Right renal pelvis (tissue), 4 donors: ENCODE measurements at places on chromosomes 16 and 17. TPM values are rescaled to one million over a fixed set of nuclear protein-coding genes. Genes with fewer than 3 reads are reported as not detected.

TUBD1 gene
- polyA plus RNA-seq, result 25.0 TPM

HSD17B1 gene
- 3.7 TPM for polyA plus RNA-seq

DNAH9 gene
- polyA plus RNA-seq, result 4.6 TPM

NPIPB2 gene
- polyA plus RNA-seq, result 0.65 TPM

CXCL16 gene
- 14.2 TPM for polyA plus RNA-seq

TPSG1 gene
- polyA plus RNA-seq, result 0.54 TPM

NPIPA5 gene
- polyA plus RNA-seq, result 1.8 TPM

IL17C gene
- not detected for polyA plus RNA-seq

FBXL16 gene
- polyA plus RNA-seq, result 1.8 TPM

GRN gene
- polyA plus RNA-seq, result 230 TPM

CAMKK1 gene
- 4.3 TPM for polyA plus RNA-seq

HES7 gene
- polyA plus RNA-seq, result not detected

DNA sequence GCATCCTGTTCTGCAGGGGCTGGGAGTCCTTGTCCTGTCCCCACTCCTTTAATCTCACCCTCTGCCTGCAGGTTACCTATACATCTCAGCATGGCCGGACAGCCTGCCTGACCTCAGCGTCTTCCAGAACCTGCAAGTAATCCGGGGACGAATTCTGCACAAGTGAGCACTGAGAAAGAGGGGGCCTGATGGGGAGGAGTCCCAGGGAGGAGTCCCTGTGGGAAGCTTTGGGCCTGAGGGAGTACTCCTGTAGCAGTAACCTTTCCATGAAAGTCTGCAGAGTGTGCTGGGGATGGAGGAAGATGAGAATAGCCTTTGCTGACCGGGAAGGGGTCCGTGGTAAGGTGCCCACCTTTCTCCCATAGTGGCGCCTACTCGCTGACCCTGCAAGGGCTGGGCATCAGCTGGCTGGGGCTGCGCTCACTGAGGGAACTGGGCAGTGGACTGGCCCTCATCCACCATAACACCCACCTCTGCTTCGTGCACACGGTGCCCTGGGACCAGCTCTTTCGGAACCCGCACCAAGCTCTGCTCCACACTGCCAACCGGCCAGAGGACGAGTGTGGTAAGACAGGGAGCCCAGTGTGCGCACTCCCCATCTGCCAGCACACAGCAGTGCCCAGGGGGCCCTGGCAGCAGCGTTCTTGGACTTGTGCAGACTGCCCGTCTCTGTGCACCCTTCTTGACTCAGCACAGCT is 14.8 kb downstream of the MIEN1 start:
- no peak for DNase-seq

GRCh38 chr17:62718429-62718828 is 89.7 kb downstream of the MARCHF10 start:
- no peak for DNase-seq

- no peak for DNase-seq
Measured at GRCh38 chr16:25716186-25716585, 24.4 kb downstream of the HS3ST4 start.

- DNase-seq, result peak; percentile 83
Measured at GRCh38 chr16:67968400-67969253, at the start of gene SLC12A4. TSS of gene SLC12A4 (minus strand) at chr16:67968637. CDS start at chr16:67968553, 84 bp downstream.

- no peak for DNase-seq
Measured at GRCh38 chr16:73140929-73141328, 93.0 kb upstream of the ZFHX3 start.

DNA sequence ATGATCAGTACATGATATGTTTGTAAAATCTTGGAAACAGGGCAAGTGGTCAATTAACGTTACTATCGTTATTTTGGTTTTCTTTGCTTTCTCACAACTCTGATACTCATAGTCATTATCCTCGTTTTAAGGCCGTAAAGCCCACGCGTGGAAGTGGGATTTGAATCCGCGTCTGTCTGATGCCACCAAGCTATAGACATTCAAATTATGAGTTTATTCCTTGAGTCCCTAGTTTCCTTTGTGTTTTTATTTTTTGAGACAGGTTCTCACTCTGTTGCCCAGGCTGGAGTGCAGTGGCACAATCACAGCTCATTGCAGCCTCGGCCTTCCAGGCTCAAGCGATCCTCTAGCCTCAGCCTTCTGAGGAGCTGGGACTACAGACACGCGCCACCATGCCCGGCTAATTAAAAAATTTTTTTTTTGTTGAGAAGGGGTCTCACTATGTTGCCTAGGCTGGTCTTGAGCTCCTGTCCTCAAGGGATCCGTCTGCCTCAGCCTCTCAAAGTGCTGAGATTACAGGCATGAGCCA is 1.0 kb downstream of the DCTN5 start:
- no peak for DNase-seq

GRCh38 chr17:40071313-40072039 is 8.7 kb downstream of the THRA start:
- no peak for DNase-seq

- no peak for DNase-seq
Measured at GRCh38 chr17:4049546-4049945, 85.3 kb upstream of the ATP2A3 start.

GRCh38 chr16:69520800-69521602 is 44.8 kb upstream of the NFAT5 start:
- DNase-seq, result no peak

DNA sequence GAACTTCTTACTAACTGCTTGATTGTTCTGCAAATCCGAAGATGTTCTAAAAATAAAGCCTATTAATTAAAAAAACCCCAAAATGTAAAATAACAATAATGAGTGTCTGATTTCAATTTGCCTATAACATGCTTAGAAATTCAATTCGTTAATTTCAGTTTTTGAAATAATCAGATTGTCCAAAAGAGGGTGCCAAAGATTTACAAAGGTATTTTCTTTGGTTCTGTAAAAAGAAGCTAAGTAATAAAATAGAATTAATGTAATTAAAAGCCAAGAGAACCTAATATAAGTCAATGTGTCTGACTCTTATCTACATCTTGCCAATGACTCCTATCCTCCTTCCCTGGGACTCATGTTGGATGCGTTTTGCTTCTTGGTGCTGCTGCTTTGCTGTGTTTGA is 75.0 kb upstream of the CPHXL start:
- no peak for DNase-seq

DNA sequence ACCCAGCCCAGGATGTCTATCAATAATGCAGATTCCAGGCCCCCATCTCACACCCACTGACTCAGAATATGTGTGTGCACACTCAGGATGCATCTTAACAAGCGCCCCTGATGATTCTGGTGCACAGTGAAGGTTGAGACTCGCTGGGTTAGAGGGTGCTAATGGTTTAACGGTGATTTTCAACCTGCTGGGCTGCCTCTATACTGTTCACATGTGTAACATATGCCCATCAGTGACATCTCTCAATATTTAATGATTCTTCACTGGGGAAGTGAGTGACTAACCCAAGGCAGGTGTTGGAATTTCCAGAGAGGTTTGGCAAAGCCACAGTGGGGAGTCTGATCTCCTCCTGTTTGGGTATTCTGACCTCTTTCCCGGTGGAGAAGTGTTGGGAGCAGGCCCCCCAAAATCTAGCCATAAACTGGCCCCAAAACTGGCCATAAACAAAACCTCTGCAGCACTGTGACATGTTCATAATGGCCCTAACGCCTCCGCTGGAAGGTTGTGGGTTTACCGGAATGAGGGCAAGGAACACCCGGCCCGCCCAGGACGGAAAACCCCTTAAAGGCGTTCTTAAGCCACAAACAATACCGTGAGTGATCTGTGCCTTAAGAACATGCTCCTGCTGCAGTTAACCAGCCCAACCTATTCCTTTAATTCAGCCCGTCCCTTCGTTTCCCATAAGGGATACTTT is 4.1 kb upstream of the DOC2B start:
- DNase-seq, result no peak

- no peak for DNase-seq
Measured at GRCh38 chr16:80631581-80631980, 90.8 kb downstream of the DYNLRB2 start.

GRCh38 chr16:68640972-68641371 is 4.1 kb upstream of the CDH3 start:
- DNase-seq, result no peak

DNA sequence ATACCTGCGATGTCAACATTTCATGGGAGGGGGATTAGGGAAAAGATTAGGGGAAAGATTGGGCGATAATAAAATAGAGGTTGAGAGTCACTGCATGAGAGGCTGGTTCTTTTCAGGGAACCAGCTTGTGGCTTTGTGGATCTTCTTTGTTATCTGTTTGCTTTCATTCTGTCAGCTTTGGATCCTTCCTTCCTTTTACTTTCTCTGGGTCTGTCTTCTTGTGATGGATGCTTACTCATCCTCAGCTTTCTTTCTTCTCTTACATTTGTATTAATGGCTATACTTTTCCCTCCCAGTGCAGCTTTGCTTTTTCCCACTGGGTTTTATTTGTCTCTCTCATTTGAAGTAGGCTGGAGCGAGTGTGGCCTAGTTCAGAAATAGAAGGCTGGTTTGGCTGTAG is 47.1 kb downstream of the RPTOR start:
- DNase-seq, result no peak

GRCh38 chr16:16797239-16797638 is 418.3 kb downstream of the NPIPA7 start:
- DNase-seq, result no peak

DNA sequence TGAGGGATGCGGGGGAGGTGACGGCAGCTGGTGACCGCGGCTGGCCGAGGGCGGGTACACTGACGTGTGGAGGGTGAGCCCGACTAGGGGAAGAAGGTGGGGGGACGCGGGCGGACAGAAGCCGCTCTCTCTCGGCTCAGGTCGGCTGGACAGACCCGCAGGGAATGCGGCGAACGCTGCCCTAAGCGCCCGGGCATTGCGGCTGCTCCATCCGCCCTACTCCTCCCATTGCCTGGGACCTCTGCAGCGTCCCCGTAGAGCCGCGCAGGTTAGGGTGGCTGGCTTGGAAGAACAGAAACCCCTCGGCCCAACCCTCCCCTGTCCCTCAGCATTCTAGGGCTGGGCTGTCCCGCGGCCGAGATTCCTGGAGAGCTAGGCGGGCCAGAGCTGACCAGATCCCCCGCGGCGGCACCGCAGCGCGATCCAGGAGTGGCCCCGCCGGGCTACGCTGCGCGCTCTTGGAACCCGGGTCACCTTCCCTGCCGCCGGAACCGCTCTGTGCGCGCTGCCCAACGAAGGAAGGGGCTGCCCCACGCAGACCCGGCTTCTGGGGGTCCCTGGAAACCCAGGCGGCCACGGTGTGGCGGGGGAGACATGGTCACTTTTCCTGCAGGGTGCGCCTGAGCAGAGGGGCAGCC is 3.0 kb downstream of the DLX4 start:
- no peak for DNase-seq

- no peak for DNase-seq
Measured at GRCh38 chr17:8791910-8792270, 7.3 kb downstream of the MFSD6L start.

GRCh38 chr17:76641501-76641900 is 2.1 kb downstream of the ST6GALNAC1 start:
- no peak for DNase-seq

- no peak for DNase-seq
Measured at GRCh38 chr17:3754066-3754457, 30.4 kb downstream of the HASPIN start.

- DNase-seq, result no peak
Measured at GRCh38 chr17:46072998-46073397, 73.9 kb downstream of the STH start.

GRCh38 chr17:31480067-31480466 is 88.6 kb downstream of the RAB11FIP4 start:
- no peak for DNase-seq

GRCh38 chr17:31488264-31488981 is 96.9 kb downstream of the RAB11FIP4 start:
- DNase-seq, result no peak
